ENCODE measurements at places on chromosomes 6 and 20.
A peak's percentile ranks its signal among the peaks of the same experiment; 100 is the strongest.

- DNase-seq, result no peak
These were observed 5.8 kb downstream of the SGK1 start for GRCh38 chr6:134312038-134312660.

DNA sequence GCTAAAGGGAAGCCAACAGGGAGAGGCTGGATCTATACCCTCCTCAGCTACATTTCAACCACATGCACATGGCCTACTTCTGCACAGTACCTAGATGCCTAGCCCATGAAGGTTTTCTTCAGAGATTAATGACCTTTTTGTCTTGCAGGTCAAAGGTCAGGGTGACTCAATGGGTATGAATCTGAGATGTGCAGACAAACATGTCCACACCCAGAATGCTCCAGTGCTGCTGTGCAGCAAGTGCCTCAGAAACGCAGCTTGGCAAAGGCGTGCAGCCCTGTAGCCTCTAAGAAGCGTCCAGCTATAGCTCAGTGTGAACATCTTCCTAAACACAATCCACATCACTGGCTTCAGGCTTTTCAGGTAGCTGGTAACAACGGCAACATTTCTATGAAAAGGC, 24.4 kb downstream of the MAP1LC3A start:
- DNase-seq, result no peak

DNA sequence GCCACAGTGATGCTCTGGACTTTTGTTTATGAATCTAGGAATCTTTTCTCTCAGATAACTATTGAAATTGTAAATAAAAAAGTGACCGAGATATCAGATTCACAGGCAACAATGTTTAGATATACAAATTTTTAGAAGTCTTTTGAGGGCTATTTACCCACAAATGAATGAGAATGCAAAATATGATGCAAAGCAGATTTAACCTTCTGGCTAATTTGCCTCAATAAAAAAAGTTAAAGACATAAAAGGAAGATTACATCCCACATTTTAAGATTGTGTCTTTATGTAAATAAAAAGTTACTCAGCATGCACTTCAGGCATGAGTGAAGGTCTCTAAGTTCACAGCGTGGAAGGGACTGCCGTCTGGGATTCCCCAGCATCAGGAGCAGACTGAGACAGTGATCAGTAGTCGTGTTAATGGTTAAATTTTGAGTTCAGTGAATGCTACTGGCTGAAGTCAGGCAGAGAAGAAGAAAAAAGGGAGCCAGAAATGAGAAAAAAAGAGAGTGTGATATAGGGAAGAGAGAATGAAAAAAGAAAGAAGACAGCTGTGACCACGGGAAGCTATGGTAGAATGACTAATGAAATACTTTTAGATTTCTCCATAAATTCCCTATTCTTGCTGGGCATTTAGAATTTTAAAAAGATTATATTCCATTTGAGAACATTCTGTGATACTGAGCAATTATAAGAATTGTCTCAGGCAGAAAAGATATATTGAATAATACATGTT, 93.6 kb downstream of the MYB start:
- DNase-seq, result no peak

DNA sequence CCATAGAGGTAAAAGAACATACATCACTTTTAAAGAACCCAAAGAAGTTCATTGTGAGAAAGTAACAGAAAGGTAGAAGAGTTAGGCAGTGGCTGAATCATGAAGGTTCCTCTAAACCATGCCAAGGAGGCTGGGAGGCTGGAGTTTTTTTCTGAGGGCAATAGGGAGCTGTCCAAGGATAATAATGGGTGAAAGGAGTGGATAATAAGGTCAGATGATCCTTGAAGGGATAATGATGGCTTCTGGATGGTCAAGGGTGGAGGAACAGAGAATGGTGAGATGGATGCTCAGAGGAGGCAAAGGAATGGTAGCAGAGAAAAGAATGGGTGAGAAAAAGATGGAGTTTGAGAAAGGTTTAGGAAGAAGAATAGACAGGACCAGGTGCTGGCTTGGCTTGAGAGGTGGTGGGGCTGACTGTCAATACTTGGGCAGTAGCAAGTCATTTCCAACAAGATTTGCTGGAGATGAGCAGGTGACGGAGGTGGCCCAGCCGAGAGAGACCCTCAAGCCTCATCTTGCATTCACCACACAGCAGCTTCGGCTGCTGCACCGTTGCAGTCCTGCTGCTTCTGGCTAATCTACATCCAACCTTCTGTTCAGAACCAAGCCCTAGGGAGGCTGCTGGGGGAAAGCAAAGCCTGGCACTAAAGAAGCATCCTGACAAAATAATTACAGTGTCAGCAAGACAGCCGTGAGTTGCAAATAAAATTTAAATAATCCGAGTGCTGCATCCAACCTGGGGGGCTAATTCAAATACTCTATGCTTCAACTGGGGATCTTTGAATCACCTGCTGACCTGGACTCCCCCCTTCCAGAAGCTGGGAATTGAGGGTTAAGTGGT, 131.2 kb upstream of the KCNG1 start:
- DNase-seq, result no peak

- DNase-seq, result peak; percentile 83
These were observed 69.8 kb upstream of the RIN2 start for GRCh38 chr20:19688031-19688806.

DNA sequence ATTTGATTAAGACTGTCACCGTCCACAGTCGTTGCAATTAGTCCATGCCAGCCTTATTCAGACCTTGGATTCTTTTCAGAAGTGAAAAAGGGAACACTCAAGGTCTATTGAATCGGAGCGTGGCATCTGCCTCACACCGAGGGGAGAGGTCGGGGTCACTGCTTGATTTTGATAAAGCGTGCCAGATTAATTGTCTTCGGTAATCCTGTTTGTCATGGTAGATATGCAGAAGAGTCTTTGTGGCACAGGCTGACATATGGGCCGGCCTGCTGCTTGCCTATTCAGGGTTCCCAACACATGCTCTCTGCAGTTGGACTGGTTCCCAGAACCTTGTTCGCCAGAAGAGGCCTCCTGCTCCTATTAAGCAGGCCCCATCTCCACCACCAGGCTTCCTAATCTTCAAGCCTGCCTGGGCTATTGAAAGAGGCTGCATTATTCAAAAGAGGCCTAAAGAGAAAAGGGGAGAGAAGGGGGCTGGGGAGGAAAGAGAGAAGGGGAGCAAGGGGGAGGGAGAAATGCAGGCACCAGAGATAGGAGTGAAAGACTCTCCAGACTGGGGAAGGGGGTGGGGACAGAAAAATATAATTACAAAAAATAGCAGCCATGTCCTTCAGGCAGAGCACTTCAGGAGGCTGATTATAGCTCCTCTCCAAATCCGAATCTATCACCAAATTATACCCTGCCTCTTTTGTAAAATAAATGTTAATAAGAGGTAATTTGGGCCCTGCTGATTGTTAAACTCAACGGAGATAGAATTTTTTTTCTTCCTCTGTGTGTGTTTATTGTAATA, 611.3 kb downstream of the HDGFL1 start:
- no peak for DNase-seq

- no peak for DNase-seq
These were observed 318.2 kb upstream of the RGS17 start for GRCh38 chr6:153449279-153449678.

DNA sequence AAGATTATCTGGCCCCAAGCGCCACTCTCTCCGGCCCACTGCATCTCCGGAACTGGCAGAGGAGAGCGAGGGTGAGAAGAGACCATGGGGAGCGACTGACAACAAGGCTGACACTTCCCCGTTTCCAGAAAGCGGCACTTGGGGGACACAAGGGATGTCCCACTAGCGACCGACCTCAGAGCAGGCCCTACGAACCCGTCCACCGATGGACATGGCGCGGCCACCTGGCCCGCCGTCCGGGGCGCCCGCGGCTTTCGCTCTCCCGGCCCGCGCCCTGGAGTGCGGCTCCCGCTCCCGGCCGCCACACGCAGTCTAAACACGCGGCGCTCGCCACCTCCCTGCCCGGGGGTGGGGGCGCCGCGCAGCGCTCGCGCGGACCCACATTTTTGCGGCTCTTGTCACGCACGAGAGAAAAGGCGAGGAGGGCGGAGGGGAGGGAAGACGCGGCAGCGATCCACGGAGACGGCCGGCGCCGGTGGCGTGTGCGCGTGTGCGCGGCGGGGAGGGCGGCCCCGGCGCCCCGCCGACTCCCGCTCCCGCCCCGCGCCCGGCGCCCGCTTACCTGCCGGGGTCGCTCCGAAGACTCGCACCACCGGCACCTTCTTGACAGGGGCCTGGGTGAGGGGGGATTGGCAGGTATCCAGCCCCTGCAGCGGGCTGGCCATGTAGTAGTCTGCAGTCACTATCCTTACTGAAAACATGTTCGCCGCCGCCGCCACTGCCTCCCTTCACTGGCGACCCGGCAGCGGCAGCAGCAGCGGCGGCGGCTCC, 645 bp downstream of the REV3L start:
- DNase-seq, result peak; percentile 68

- no peak for DNase-seq
These were observed 25.6 kb upstream of the AHI1 start for GRCh38 chr6:135522965-135523692.

GRCh38 chr20:53623454-53624211, 30.0 kb upstream of the ZNF217 start:
- peak; percentile 93 for DNase-seq

DNA sequence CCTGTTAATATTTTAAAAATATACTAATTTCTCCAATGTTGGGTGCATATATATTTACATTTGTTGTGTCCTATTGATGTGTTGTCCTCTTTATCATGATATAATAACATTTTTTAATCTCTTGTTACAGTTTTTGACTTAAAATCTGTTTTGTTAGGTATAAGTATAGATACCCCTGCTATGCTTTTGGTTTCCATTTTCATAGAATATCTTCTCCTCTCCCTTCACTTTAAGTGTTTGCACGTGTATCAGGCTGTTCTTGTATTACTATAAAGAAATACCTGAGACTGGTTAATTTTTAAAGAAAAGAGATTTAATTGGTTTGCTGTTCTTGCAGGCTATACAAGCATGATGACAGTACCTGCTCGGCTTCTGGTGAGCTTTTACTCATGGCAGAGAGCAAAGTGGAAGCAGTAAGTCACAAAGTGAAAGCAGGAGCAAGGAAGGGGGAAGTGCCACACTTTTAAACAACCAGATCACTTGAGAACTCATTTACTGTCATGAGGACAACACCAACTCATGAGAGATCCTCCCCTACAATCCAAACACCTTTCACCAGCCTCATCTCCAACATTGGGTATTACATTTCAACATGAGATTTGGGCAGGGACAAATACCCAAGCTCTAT, 340.5 kb upstream of the SYNCRIP start:
- DNase-seq, result no peak

GRCh38 chr20:38895098-38895949, 30.9 kb upstream of the FAM83D start:
- DNase-seq, result no peak

DNA sequence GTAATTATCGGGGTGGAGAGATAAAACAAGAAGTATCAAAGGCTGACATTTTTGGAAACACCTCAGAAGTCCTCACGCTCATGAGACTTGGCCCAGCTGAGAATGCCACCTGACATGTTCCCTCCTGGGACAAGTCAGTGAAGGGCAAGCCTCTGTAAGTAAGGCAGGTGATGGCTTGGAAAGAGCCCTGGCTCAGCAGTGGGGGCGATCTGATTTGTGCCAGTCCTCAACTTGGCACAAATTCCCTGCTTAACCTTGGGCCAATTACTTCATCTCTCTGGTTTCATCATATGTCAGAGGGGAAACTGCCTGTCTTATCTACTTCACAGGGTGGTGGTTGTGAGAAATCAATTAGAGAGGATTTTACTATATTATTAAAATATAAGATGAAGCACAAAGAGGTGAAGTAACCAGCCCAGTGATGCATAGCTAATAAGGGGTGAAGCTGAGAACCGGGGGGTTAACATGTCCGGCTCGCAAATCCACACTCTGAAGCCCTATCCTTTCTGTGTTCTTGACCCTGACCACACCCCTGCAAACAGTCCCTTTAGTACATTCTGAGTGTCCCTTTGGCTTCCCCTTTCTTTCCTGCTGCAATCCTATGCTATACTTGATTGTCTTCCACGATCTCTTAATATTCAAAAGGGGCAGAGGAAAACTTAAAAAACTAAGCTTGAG, 8.8 kb upstream of the MOCS1 start:
- no peak for DNase-seq

- DNase-seq, result no peak
These were observed 212.6 kb downstream of the MOXD1 start for GRCh38 chr6:132188556-132189264.

DNA sequence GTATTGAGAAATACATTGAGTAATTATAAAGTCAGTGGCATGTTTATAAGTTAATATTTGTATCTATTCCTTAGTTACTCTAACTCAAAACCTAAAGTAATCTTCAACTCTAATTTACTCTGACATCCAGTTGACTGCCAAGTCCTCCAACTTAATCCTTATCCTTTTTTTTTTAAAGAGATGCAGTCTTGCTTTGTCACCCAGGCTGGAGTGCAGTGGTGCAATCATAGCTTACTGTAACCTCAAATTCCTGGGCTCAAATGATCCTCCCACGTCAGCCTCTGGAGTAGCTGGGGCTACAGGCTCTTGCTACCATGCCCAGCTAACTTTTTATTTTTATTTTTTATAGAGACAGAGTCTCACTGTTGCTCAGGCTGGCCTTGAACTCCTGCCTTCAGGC, 24.4 kb downstream of the PTPN1 start:
- DNase-seq, result no peak

DNA sequence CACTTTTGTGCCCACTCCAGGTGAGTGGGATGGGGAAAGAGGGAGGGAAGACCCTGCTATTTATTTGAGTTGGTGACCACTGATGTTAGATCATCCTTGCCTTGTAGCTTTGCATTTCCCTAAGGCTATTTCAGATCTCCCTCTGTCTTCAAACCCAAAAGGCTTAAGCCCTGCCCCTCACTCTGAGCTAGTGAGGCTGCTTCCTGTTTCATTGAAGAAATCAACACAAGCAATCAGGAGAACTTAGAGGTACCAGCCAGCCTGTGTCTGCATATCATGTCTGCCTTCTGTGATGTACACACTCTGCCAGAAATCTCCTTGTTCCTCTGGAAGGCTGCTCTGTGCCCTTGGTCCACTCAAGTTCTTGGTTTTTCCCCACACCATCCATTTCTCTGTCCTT, 135.3 kb downstream of the ARID1B start:
- DNase-seq, result no peak

DNA sequence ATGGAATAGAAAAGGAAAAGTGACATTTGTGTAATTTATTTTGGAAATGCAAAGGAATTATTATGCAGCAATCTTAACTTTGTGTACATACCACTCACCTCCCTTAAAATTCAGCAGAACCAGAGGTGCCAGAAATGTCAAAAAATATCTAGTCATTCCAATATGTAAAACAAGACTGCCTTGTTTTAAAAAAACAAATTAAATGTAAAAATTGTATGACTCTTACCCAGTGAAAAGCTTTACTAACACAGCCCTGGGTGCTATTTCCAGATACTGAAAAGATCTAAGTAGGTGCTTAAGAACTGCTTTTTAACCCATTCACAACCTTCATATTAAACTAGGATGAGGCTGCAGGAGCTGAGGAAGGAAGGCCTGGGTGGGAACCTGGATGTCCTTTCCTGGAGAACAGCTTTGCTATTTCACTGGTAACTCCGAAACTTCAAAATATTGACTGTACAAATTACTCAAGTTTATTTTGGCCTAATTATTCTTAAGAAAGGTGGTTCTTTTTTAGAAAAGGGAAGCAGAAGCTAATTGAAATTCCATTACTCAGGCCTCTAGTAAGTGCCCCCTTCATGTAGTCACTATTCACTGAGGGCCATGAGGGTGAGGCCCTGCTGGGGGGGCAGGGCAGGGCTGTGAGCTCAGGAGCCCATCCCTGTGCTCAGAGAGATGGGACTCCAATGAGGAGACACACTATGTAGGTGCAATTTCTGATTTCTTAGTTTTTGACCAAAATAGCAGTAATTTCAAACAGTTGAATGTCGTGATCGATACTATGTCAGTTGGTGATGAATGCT, 139.6 kb downstream of the MAP3K4 start:
- DNase-seq, result no peak
